ENCODE measurements at places on chromosomes 1 and 21.
A peak's percentile ranks its signal among the peaks of the same experiment; 100 is the strongest.

GRCh38 chr1:45353685-45354084 is 13.4 kb upstream of the MUTYH start:
- DNase-seq: no peak

DNA sequence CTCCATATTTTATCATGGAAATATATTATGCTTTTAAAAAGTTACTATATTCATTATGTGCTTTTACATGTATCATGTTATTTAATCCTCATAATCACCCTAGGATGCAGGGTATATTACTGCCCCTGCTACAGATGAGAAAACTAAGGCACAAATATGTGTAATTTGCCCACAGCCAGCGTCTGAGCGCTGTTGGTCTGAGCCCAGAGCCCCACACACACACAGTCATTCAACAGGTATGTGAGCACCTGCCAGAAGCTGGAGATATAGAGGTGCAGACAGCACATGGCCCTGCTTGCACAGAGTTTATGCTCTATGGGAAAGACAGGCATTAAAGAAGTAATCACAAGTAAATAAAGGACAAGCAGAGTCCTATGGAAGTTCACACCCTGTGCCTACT is 49.8 kb upstream of the SEC16B start:
- no peak for DNase-seq

DNA sequence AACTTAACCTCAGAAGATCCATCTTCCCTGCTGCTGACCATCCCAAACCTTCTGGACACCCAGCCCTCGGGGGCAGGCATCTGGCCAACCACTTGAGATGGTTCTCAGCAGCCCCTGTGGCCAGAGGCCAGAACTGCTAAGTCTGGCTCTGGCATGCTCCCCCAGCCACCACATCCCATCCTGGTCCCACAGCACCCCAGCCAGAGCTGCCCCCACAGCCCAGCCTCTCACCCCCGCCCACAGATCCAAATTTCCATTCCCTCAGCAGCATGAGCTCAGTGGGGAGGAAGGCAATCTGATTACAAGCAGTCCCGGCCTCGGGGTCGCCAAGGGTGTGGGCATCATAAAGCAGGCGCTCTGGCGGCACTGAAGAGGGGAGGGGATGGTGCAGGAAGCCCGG is 45.6 kb downstream of the GLIS1 start:
- no peak for DNase-seq

GRCh38 chr1:235817101-235817728 is 49.5 kb downstream of the LYST start:
- DNase-seq: no peak

DNA sequence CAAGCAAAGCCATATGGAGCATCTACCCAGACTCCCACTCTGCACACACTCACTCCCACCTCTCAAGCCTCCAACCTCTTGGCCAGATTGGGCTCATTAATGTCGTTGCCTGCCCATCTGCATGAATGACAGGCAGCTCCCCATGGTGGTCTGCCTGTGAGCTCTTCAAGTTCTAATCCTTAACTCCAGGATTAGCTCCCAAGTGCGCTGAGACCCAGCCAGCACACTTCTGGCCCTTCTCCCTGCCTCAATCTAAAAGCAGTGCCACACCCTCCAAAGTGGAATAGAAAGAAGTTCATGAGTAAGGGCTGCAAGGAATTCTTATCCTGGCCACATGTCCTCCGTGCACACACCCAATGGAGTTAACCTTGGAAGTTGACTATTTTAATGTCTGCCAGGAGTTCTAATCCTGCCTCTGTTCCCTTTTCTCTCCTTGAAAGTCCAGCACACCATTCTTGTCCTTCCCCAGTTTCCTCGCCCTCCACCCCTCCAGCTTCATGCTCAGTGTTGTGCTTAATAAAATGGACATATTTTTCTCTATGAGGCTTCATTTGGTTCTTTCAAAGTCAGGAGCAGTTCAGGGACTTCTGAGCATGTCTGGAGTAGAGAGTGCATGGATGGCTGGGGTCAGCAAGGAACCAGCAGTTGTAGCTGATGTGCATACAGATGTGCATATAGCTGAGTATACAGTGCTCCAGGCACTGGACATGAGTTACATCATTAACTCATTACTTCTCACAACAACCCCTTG is 30.1 kb downstream of the CAMK1G start:
- DNase-seq: peak; percentile 95

DNA sequence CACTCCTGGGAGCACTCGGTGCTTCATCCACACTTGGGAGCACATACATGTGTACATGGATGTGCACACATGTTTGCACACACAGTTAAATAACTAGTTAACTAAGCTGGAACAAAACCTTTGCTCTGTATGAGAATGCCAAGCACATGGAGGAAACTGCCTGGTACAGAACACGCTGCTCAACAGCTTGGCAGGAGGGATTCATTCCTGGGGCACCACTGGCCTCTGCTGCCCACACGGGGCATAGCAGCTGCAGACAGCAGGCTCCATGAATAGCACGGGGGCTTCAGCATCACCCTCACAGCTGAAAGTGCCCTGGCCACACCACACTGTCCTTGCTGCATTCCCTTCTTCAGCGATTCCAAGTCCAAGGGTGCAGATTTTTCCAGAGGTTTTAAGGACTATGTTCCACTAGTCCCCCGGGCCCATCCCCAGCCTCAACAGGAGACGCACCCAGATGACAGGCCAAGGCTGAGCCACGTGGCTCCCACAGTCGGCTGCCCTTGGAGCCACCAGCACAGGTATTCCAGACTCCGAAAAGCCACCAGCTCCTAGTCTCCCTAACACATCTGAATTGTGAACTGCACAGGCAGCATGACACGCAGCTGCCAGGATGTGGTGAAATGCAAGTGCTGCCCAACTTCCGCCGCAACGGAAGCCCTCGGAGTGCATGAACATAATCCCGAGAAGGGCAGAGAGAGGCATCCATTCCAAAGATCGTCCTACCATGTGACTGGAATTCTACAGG is 16.9 kb downstream of the NPHP4 start:
- peak; percentile 11 for DNase-seq

- DNase-seq: no peak
Observed at GRCh38 chr1:9345922-9346321, 53.2 kb downstream of the SPSB1 start.

DNA sequence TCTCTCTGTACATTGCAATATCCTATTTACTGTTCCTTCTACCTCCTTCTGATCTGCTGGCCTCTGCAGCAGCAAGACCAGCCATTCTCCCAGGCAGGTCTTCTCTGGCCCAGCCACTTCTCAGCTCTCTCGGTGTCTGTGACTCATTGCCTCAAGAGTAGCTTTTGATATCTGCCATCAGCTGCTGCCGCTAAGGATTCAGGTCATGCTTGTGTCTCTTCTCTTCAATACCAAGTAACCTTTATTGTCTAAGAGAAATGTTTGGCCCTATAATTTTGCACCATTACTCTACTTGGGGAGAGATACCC is 101.8 kb downstream of the TMEM53 start:
- no peak for DNase-seq

- no peak for DNase-seq
Observed at GRCh38 chr1:248828845-248829244, 3.1 kb upstream of the SH3BP5L start.

DNA sequence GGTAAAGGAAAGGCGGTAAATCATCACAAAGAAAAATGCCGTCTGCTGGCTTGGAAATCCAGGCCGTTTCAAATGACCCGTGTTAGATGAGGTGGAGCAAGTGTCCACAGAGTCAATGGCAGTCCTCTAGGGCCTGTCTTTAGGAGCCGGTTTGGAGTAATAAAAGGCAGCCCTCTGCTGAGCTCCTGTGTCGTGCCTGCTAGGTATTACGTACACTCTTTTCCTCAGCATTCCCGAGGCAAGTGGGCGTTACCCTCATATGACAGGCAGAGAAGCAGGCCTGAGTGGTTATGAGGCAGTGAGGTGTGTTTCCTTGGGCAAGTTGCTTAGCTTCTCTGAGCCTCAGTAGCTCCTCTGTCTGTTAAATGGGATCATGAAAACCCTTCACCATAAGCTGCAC is 7.7 kb downstream of the NENF start:
- DNase-seq: no peak

DNA sequence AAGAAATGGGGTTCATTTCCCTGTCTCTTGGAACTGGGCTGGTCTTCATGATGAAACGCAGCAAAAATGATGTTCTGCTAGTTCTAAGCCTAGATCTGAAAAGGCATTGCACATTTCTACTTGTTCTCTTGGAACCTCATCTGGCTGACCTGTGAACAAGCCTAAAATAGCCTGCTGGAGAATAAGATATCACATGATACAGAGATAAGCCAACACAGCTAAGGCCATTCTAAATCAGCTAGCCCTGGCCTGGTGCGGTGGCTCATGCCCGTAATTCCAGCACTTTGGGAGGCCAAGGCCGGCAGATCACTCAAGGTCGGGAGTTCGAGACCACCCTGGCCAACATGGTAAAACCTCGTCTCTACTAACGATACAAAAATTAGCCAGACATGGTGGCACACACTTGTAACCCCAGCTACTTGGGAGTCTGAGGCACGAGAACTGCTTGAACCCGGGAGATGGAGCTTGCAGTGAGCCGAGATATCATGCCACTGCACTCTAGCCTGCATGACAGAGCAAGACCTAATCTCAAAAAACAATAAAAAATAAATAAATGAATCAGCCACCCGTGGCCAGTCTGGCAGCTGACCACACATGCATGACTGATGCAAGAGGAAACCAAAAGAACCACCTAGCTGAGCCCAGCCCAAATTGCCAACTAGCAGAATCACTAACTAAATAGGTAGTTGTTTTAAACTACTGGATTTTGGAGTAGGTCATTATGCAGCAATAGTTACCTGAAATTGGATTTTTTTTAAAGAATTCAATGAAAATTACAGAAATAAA is 18.0 kb downstream of the CD244 start:
- DNase-seq: no peak

GRCh38 chr1:163366555-163366954 is 44.8 kb downstream of the NUF2 start:
- DNase-seq: no peak

Measured in NCI-H524 (cell line).